ENCODE measurements at places on chromosomes 7 and 10. TPM values are rescaled to one million over a fixed set of nuclear protein-coding genes. Genes with fewer than 3 reads are reported as not detected.

The UBE2D1 gene
- total RNA-seq = 10.3 TPM

The GPR15LG gene
- not detected for total RNA-seq

The PTN gene
- 0.13 TPM for total RNA-seq

The TMEM229A gene
- not detected for total RNA-seq

The OR13A1 gene
- total RNA-seq = not detected

The UNCX gene
- not detected for total RNA-seq
